ENCODE measurements at places on chromosomes 5 and 9.

DNA sequence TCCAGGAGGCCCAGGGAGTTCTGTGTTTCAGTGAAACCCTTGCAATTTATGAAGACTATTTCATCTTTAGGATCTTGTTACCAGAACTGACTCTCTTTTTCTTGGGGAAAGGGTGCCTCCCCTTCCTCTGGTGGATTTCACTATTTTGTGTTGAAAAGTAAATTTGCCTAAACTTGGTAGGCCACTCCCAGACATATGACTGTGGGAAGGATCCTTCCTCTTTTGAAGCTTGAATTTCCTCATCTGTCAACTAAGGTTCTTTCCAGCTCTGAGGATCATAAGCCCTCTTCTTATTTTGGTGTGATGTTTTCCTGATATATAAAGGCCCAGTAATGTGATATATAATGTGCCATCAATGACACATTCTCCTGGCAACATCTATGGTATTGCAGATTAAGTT is 59.1 kb upstream of the ZFAND5 start:
- no peak for DNase-seq

DNA sequence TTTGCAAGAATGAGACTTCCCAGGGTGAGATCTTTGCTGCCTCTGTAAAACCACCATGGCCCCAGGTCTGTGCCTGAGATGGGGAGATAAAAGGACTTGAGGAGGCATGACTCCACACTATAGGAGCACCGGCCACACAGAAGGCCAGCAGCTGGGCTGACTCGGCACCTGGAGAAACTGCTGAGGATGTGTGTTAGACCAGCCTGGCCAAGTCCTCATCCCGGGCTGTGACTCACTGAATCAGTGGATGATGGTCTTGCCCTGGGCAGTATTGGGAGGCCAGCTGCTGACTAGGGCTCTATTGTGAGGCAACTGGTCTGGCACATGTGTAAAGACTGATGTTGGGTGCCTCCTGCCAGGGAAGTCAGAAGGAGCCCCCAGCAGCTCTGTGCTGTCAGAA is 286.2 kb downstream of the ACTL7B start:
- DNase-seq = peak; percentile 23

- DNase-seq = no peak
Measured at GRCh38 chr5:10519729-10520128, 44.1 kb upstream of the ANKRD33B start.

- peak; percentile 62 for DNase-seq
Measured at GRCh38 chr9:92308893-92309292, 15.4 kb upstream of the IARS1 start.

- no peak for DNase-seq
Measured at GRCh38 chr5:150603052-150603451, 37.4 kb upstream of the SYNPO start.

DNA sequence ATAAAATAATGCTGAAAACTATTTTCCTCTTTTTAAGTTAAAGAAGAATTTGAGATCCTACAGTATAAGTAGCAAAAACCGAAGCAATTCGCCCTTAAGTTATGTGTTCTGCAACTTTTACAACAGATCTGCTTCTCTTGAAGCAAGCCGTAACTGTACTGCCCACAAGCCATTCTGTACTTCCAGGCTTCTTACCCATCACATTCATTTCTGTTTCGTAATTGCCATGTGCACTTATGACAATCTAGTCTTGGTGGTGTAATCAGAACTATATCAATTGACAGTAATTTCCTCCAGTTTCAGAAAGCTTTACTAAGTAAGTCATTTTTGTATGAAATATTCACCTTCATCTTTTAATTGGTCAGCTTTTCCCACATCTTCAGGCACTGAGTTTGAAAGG is 13.8 kb downstream of the SGTB start:
- DNase-seq = no peak

DNA sequence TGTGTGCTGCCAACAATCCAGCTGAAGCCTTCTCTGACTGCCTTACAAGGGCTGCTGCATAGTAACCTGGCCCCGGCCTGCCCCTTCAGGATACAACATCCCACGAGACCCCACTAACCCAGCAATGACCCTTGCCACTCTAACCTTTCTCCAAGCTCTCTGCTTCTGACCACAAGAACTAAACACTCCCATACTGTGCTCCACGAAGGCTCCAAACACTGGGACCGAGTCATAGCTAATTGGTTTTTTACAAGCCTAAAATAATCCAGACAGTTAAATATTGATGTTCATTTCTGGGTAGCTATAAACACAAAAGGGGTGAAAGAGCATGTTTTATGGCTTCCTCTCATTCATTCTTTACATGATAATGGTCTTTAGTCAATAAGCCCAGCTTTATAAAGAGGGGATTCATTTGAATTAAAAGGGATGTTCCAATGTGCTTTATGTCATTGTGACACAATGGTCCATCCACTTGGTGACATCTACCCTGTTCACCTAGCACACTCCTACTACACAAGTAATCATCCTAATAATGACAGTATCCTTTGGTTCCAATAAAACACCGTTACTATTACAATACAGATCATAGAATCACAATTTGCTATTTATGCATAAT is 16.2 kb upstream of the TLE4 start:
- DNase-seq = no peak

DNA sequence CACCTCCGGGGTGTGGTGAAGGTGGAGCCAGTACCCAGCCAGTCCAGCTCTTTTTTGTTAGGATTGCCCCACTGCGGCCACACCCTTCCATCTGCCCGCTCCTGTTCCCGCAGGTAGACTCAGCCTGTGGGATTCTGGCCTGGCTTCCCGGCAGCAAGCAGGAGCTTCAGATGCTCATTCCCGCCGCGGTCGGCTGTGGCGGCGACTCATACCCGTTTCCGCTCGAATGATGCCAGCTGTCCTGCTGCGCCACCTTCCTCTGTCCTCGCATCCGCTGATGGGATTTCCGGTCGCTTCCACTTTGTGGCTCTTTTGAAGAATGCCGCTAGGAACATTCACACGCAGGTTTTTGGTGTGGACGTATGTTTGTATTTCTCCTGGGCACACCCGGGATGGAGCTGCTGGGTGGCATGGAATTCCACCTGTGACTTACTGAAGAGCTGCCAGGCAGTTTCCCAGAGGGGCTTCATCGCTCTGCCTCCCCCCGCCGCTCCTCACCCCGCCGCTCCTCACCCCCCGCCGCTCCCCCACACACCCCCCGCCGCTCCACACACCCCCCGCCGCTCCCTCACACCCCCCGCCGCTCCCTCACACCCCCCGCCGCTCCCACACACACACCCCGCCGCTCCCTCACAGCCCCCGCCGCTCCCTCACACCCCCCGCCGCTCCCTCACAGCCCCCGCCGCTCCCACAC is 60.3 kb downstream of the TENT4A start:
- DNase-seq = no peak

DNA sequence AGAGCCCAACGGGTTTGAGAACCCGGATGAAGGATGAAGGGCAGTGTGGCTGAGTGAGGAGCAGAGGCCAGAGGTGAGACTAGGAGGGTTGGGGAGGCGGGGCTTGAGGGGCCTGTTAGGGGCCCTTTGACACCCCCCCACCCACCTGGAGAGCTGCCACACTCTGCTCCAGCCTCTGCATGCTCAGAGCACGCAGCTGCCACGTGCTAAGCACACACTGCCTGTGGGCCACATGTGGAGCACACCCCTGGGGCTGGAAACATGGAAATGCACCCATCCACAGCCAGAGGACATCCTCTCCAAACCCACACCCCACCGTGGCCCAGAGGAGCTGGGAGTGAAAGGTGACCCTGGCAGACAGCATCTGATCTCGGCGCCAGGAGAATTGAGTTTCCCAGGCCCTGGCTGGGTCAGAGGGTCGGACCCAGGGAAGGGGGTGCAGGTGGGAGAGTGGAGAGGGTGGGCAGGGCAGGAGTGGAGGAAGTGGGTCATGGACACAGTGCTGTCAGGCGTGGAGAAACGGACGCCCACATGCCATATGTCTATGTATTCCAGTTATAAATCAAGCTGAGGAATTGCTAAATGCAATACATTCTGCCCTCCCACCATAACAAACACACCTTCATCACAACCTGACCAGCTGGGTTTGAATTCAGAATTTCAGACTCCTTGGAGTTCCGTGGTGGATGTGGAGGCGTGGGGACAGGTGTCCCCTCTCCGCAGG is 5.9 kb downstream of the DNM1 start:
- DNase-seq = no peak

DNA sequence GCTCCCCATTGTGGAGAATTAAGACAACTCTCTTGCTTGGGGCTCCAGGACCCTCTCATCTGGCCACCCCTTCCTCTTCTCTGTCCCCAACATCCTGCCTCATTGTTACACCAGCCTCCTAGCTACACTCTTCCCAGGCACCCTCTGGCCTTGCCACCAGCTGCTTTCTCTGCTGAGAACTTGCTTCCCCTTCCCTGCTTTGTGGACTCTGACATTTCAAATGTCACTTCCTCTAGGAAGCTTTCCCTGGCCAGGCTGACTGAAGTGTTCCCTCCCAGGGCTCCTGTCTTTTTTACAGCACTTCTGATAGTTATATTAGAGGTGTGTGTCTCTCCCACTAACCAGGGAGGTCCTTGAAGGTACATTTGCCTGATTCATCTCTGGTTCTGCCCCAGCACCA is 194.0 kb upstream of the KLF4 start:
- no peak for DNase-seq

GRCh38 chr5:80864706-80865435 is 95.3 kb upstream of the RASGRF2 start:
- no peak for DNase-seq

DNA sequence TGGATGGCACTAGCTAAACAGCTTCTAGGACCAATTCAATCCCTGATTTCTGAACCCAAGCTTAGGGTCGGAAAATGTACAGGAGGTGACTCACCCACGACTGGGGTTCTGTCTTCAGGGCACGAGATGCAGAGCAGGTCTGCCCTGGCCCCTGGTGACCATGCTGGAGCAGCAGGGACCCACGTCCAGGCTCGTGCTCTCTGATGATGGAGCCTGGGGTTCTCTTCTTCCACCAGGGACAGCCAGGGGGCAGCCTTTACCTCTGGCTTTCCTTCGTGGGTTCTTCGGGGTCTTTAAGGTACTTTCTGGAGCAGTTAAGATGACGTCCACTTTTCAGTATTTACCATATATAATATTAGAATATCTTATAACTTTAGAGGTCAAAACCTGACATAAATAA is 2.1 kb downstream of the CFAP77 start:
- DNase-seq = peak; percentile 21

GRCh38 chr9:30039712-30040111 is 2344.7 kb upstream of the ACO1 start:
- no peak for DNase-seq

DNA sequence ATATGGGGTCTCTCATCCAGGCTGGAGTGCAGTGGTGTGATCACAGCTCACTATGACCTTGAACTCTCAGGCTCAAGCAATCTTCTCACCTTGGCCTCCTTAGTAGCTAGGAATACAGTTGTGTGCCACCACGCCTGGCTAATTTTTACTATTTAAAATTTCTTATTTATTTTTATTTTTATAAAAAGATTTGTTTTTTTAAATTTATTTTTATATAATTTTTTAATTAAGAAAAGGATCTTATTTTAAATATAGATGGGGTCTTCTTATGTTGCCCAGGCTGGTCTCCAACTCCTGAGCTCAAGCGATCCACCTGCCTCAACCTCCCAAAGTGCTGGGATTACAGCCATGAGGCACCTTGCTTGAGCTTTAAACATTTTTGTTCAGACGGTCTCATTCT is 2.4 kb upstream of the ZCCHC7 start:
- no peak for DNase-seq

DNA sequence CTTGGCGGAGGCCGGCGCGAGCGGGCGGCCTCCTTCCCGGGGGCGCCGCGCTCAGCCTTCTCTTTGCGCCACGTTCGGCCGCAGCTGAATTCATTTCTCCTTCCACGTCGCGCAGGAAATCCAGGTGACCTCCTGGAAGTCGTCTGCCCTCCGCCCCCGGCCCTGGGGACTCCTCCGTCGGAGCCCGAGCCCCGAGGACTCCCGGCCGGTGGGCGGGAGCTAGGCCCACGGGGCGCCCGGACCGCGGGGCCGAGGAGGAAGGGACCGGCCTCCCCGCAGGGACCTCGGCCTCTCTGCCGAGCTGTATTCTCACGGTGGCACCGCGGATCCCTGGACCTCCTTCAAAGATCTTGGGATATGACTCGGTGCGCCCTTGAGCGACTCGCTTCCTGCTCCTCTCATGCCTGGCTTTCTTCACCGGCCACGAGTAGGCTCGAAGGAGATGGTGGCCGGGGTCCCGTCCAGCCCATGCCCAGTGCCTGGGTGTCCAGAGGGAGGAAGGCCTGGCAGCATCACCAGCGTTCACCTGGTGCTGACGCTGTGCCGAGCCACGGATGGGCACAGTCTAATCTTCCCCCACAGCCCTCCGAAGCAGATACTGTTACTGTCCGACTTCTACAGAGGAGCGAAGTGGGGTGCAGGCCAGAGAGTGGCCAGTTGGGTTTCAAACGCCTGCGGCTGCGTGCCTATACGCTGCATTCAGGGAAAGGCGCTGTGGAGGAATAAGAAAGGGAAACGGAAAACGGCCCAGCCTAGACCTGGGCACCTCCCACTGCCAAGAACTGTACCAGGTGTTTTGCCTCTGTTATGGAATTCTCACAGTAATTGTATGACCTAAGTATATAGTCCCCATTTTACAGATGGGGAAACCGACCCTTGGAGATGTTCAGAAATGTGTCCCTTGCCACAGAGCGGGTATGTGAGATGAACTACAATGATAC is 47.3 kb downstream of the PAX5 start:
- no peak for DNase-seq

GRCh38 chr9:133210202-133210532 is 1.1 kb upstream of the OBP2B start:
- DNase-seq = no peak

DNA sequence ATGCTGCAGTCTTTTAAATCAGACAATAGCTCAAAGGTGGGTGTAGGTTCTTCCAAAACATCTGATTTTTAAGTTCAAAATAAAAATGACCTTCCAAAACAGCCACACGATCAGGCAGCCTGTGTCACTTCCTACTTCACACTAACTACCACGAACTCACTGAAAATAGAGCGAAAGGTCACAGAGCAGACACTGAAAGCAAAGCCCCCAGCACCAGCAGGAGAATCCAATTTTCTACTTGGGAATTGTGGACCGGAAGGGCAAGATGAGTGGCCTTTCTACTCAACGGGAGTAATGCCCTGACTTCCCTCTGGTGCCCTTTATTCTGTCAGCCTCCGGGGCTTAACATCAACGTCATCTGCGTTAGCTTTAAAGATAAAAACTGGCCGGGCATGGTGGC is 107.8 kb upstream of the FAM120A start:
- DNase-seq = no peak

- peak; percentile 94 for DNase-seq
Measured at GRCh38 chr9:136051837-136052471, 43.1 kb downstream of the NACC2 start.

- DNase-seq = no peak
Measured at GRCh38 chr9:121115466-121115865, 40.7 kb downstream of the CNTRL start.

DNA sequence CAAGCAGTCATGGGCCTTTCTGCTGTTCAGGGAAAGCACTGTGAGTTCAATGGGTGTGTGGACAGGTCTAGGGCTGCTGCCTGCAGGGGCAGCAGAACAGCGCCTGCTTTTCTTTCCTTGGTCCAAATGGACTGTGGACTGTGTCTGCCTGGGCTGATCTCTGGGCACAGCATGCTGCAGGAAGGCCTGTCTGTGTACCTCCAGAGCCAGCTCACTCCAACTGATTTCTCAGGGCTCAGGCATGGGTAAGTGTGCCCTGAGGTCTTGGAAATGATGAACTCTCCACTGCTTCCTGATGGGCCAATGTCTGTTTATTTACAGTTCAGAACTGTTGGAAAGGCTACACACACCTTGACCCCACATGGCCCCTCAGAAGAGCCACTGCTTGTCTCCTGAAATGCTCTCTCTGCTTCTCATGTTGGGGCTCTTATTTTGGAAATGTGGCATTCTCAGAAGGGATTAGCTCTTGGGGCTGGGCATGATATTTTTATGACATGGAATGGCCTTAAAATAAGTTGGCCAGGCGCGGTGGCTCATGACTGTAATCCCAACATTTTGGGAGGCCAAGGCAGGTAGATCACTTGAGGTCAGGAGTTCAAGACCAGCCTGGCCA is 27.0 kb downstream of the SLC22A4 start:
- no peak for DNase-seq

All from cardiac muscle cell (in vitro differentiated cells and primary cell).